ENCODE measurements at places on chromosomes 7 and 10. TPM values are rescaled to one million over a fixed set of nuclear protein-coding genes. Genes with fewer than 3 reads are reported as not detected.

CTAGE4 gene
- polyA plus RNA-seq = not detected

NUDT13 gene
- polyA plus RNA-seq = 1.6 TPM

ASB10 gene
- not detected for polyA plus RNA-seq

PIP4K2A gene
- polyA plus RNA-seq = 87.0 TPM

CEP55 gene
- 0.69 TPM for polyA plus RNA-seq

TMEM254 gene
- polyA plus RNA-seq = 35.6 TPM

GLCCI1 gene
- 10.4 TPM for polyA plus RNA-seq

ACSM6 gene
- polyA plus RNA-seq = not detected

SPRN gene
- polyA plus RNA-seq = 0.26 TPM

LBX1 gene
- polyA plus RNA-seq = not detected

OR2A14 gene
- not detected for polyA plus RNA-seq

ACTR3C gene
- 8.6 TPM for polyA plus RNA-seq

POLR1F gene
- 35.2 TPM for polyA plus RNA-seq

GPR146 gene
- polyA plus RNA-seq = 10.0 TPM

PON1 gene
- polyA plus RNA-seq = not detected

CTNNA3 gene
- not detected for polyA plus RNA-seq

DPYSL4 gene
- polyA plus RNA-seq = 0.21 TPM

CTAGE8 gene
- polyA plus RNA-seq = 0.45 TPM

CHAT gene
- polyA plus RNA-seq = not detected

ARF5 gene
- 167 TPM for polyA plus RNA-seq

LRIT1 gene
- not detected for polyA plus RNA-seq

OR2A12 gene
- polyA plus RNA-seq = not detected

STK31 gene
- polyA plus RNA-seq = not detected

TLX1 gene
- not detected for polyA plus RNA-seq

PIP gene
- polyA plus RNA-seq = not detected

ANKMY2 gene
- polyA plus RNA-seq = 21.4 TPM

C10orf53 gene
- polyA plus RNA-seq = not detected

DYNC1I1 gene
- polyA plus RNA-seq = not detected

UCN3 gene
- polyA plus RNA-seq = not detected

CYP3A5 gene
- 0.19 TPM for polyA plus RNA-seq

CCDC172 gene
- not detected for polyA plus RNA-seq

RSPH10B2 gene
- 0.10 TPM for polyA plus RNA-seq

ZEB1 gene
- 19.1 TPM for polyA plus RNA-seq

SLC18A3 gene
- not detected for polyA plus RNA-seq

FGL2 gene
- 4.6 TPM for polyA plus RNA-seq

TRIM50 gene
- polyA plus RNA-seq = not detected

CYP3A4 gene
- polyA plus RNA-seq = not detected

LRRN3 gene
- 10.8 TPM for polyA plus RNA-seq

MYL10 gene
- not detected for polyA plus RNA-seq

MACC1 gene
- polyA plus RNA-seq = not detected

ADCY1 gene
- 0.02 TPM for polyA plus RNA-seq

PALD1 gene
- polyA plus RNA-seq = not detected

NFE2L3 gene
- polyA plus RNA-seq = 7.9 TPM

CYP26C1 gene
- polyA plus RNA-seq = not detected

All from CD4-positive, alpha-beta memory T cell (primary cell).